NCI-H1092 (cell line): ENCODE measurements at places on chromosomes 16 and 17.

DNA sequence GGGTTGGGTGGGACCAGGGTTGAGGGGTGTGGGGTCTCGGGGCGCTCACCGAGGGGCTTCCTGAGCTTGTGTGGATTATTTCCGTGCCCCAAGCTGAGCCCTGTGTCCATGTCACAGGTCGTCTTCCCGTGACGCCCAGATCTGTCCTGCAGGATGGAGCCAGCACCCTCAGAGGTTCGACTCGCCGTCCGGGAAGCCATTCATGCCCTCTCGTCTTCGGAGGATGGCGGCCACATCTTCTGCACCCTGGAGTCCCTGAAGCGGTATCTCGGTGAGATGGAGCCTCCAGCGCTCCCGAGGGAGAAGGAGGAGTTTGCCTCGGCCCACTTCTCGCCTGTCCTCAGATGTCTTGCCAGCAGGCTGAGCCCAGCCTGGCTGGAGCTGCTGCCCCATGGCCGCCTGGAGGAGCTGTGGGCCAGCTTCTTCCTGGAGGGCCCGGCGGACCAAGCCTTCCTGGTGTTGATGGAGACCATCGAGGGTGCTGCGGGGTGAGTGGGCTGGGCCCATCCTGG, 1.0 kb downstream of the TELO2 start:
- DNase-seq = no peak

DNA sequence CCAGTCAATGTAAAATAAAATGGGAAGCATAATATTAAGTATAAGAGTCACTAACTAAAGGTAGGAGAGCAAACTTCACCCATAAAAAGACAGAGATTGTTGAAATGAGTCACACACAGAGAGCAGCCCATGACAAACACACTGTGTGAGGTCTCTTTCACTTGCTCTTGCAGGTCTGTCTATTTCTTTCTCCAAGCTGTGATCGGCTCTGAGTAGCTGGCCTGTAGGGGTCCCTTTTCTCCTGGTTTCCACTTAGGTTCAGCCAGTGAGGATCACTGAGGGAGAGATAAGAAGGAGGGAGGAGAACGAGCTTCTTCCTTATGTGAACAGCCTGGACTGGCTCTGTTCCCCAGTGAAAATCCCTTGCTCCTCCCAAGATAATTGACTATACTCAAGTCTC, 133.7 kb upstream of the HS3ST3A1 start:
- DNase-seq = no peak

GRCh38 chr16:67255553-67256221, 6.9 kb downstream of the SLC9A5 start:
- no peak for DNase-seq

DNA sequence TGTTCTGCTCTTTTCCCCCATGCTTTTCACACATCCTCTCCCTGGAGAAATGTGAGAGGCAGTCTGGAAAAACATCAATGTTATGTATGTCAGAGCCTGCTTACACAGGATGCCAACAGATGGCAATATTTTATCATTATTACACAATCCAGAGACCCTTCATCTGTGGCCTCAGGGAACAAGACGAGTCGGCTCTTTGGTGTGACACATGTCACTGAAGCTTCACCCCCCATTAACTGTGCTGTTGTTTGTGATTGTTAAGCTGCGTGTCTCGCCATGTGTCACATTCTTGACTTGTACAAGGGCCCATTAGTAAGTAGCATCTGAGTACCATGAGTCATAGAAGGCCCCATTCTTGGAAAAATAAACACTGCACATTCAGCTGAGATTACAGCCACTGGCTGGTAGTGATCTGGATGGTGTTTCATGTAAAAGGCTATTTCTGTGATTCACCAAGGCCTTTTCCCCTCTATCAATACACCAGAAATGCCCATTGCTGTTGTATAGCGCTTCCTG, 682.1 kb upstream of the SOX9 start:
- DNase-seq = peak; percentile 16

GRCh38 chr17:81350320-81350890, 44.9 kb upstream of the BAHCC1 start:
- no peak for DNase-seq

DNA sequence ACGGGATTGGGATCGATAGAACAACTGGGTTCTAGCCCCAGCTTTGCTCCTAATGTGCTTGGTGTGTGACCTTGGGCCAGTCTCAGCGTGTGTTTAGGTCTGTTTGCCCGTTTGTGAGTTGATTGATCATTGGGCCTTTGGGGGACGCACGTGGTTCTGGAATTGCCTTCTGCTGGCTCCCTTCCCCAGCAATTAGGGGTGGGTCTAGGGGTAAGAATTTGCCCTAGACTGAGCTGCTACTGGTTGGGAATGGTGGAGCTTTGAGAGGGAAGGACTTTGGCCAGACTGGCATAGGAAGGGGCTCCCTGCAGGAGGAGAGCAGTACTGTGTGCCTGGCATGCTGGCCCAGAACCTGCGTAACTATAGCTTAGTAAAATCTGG, 1.5 kb downstream of the SPNS2 start:
- DNase-seq = no peak

- DNase-seq = no peak
These were observed 21.8 kb upstream of the KIF19 start for GRCh38 chr17:74304184-74304583.

DNA sequence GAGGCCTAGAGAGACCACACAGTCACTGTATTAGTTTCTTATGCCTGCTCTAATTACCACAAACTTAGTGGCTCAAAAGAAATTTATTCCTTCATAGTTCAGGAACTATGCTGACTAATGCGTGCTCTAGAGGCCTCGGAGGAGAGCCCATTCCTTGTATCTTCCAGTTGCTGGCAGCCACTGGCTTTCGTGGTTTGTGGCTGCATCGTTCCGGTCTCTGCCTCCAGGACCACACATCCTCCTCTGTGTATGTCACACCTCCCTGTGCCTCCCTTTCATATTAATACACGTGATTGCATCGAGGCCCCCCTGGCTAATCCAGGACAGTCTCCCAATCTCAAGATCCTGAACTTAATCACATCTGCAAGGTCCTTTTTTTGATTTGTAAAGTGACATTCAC, 16.9 kb upstream of the MYLK3 start:
- no peak for DNase-seq

GRCh38 chr16:61295311-61295710, 740.9 kb downstream of the CDH8 start:
- no peak for DNase-seq

DNA sequence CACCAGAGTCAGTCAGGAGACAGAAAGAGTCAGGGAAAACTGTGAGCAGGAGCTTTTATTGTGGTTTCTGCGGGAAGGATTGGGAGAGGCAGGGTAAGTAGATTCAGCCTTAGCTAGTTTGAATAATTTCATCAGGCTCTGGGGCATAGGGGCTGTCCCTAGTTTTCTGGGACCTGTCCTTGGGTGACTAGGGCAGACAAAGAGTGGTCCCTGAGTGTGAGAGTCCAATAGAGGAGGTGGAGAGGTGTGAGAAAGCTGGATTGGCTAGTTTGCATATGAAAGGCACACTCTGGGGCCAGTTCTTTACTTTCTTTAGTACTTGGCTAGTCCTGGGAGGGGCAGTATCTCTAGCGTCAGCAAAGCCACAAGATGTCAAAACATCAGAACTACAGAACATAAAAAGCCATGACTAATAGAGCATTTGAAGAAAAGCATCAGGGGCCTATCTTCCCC, 255.6 kb downstream of the HS3ST3A1 start:
- DNase-seq = no peak

DNA sequence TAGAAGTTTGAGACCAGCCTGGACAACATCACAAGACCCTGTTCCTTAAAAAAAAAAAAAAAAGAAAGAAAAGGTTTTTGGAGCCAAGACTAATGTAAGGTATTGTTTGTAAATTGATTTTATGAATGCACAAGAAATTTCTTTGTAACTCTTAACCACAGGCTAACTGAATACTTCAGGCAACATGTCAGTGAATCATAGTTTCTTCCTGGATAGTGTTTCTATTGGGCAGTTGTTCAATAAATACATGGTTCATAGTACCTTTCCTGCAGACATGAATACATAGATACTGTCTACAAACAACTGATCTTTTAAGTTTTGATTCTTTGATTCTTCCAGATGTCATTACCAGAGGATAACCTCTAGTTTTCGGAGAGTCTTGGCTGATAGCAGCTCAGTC, 11.6 kb downstream of the DDX42 start:
- no peak for DNase-seq

DNA sequence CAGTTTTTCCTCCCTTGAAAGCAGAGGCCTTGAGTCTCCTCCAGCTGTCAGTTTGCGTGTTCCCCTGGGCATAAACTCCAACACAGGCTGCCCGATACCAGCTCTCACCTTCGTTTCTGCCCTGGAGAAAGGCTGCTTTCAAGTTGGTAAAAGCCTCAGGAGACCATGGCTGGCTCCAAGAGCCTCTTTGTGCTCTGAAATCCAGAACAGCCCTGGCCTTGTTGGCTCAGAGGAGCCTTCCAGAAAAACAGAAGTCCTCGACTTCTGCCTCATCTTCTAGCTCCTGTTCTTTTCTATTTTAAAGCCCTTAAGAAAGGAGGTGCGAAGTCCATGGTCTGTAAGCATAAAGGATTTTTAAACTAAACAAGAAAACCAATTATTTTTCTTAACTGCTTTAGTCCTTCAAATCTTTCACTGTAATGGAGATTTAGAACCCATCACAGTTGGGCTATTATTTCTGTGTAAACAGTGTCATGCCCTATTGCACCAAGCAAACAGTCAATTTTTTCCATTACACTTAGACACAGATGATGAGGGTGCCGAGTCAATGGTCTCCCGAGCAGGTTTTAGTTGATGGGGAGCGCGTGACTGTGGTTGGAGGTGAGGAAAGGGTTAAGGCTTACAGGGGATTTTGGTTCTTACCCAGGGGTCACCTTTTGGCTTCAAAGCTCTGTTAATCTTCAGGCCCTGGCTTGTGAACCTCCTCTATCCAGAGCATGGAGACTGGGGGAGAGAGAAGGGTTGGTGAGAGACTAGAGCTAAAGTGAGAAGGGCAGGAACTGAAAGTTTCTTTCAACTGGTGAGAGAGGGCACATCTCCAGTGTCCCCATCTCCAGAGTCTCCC, 212.8 kb downstream of the MSI2 start:
- DNase-seq = peak; percentile 62

DNA sequence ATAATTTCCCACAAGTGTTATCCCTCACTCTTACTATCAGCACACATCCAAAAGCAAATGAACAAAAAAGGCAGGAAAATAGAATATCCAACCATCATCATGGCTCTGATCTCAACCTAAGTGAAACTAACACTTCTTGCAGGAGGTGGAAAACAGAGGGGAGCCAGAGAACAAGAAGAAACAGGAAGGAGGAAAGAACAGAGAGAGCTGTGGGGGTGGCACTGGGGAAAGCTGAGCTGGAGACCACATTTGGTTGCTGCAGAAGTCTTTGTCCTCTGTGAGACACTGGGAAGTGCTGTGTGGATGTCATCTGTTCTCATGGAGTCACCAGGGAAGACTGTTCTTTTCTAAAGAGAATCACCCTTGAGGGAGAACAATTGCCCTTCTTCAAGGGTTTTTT, 34.7 kb downstream of the GRB7 start:
- DNase-seq = no peak

GRCh38 chr16:87723226-87723623, 42.6 kb downstream of the KLHDC4 start:
- DNase-seq = peak; percentile 97

GRCh38 chr17:79212149-79213087, 137.8 kb downstream of the ENGASE start:
- DNase-seq = no peak

DNA sequence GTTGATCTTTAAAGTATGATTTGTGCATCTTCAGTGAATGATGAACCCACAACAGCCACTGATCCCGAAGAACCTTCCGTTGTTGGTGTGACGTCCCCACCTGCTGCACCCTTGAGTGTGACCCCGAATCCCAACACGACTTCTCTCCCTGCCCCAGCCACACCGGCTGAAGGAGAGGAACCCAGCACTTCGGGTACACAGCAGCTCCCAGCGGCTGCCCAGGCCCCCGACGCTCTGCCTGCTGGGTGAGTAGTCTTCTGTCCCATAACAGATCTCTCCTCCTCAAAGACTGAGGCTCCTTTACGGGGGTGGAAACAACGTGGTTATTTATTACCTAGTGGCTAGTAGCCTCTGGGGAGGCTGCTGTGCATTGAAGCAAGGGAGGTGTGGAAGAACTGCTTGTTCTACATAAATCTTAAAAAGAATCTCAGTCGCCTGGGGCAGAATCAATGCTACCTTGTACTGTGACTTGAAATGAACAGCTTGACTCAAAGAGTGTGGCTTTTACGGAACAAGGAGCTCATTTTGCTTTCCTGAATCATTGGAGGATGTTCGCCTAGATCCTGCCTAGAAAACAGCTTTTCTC, 63.0 kb upstream of the CLEC18A start:
- no peak for DNase-seq

DNA sequence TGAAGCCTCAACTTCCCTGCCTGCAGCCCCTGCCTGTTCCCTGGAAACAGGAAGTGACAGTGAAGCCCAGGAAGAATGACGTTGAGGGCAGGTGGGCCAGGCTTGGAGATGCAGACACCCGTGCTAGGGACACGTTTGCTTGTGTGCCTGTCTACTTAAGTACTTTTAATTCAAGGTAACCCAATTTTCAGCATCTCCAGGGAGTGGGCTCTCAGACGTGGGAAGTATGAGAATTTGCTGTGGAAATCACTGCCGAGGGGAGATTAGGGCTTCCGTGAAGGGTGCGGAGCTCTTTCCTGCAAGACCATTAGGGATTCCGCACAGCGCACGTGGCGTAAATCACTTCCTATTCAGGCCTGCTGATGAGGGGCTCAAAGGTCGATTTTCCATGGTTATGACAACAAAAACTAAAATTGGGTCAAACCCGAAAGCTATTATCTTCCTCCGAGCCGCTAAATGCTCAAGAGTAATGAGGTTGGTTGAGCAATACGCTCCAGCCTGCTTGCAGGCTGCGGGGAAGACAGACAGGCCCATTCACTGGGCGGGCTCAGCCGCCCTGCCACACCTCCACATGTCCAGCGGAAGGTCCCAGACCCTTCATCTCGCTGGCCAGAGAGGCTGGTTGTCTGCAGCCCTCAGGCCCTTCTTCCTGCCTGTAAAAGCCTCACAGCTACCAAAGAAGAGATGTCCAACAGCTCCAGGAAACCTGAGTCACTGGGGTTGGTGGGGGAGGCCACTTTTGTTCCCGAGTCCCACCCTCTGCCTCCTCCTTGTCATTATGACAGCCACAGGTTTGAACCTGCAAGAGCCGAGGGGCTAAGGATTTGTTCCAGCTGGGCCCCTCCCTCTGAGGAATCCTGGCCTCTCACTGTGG, 109.9 kb downstream of the RBFOX3 start:
- no peak for DNase-seq

DNA sequence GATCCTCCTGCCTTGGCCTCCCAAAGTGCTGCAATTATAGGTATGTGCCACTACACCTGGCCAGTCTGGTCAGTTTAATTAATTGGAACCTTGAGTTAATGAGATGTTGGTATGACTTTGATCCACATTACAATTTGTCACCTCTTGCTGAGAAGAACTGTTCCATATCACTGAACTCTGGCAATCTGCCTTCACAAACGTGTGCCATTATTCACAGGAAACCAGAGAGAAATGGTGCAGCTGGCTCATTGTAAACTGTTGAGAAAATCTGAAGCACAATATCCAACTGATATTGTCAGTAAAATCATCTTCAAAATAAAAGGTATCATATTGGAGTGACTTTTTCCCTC, 39.3 kb upstream of the YPEL2 start:
- DNase-seq = no peak

GRCh38 chr17:49659661-49660382, 18.1 kb downstream of the SPOP start:
- no peak for DNase-seq
